Activated B cell treated with CpG ODN at 0.5 μM for 24 hours (primary cell): ENCODE measurements at places on chromosomes 3 and 15.

GRCh38 chr3:15207836-15208504 is 1.9 kb downstream of the CAPN7 start:
- H3K4me1 ChIP-seq, result peaks cover 21% of the 10 kb centered on the region
- no peak for DNase-seq
- H3K27me3 ChIP-seq, result no peaks in the 10 kb centered on the region
- no peak overlapping the region for H3K27ac ChIP-seq
- H3K4me3 ChIP-seq, result peak overlapping the region; percentile 56

DNA sequence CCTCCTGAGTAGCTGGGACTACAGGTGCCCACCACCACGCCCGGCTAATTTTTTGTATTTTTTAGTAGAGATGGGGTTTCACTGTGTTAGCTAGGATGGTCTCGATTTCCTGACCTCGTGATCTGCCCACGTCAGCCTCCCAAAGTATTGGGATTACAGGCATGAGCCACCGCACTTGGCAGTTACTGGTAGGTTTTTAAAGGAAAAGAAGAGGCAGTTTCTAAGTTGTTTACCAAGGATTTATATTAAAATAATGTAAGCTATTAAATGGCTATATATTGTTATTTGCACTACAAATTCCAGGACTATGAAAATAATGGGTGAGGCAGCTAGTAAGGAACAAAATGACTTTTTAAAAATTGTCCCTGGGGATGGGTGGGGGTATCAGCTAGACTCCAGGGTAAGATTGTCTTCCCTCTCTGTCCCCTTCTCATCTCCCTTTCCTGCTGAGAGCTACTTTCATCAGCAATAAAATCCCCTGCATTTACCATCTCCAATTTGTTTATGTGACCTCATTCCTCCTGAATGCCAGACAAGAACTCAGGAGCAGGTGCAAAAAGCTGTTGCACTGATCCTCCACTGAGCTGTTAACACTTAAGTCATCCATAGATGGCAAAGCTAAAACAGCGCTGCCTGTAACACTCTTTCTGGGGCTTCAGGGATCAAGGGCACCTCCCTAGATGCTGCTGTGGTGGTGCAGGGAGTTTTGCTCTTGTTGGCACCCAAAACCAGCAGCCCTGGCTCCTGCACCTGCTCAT is 165.2 kb downstream of the ZPLD1 start:
- no peak overlapping the region for H3K4me3 ChIP-seq
- H3K36me3 ChIP-seq, result no peaks in the 10 kb centered on the region
- no peaks in the 10 kb centered on the region for H3K4me1 ChIP-seq

DNA sequence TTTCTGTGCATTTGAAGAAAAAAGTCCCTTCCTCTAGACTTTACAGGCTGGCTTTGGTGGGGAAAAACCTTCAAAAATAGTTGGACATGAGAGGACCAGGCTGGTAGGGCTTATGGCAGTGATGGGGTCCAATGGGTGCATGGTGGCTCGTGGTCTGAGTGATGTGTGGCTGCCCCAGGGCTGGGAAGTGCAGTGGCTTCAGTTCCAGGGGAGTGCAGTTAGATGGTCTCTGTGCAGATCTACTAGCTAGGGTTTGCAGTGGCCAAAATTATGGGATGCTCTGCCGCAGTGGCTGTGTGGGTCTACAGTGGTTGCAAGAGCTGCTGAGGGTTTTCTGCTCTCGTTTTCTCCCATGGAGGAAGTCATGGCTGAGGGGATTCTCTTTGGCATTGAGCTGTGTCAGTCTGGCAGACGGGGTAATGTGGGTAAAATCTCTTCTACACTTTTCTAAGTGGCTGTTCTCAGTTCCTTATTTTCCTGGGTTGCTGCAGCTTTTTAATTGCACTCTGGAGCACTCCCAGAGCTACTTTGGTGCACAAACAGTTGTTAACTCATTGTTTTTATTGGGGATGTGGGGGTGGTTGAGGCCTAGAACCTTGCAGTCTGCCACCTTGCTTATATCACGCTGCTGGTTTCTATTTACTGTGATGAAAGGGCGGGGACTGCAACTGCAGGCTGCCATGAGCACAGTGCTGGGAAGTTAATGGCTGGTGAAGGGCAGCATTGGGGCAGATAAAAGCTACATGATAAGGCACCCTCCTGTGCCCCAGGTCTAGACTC is 1324.6 kb downstream of the NSUN3 start:
- H3K4me3 ChIP-seq, result no peak overlapping the region
- H3K4me1 ChIP-seq, result no peaks in the 10 kb centered on the region
- H3K36me3 ChIP-seq, result no peaks in the 10 kb centered on the region
- no peak for DNase-seq
- no peaks in the 10 kb centered on the region for H3K27me3 ChIP-seq

DNA sequence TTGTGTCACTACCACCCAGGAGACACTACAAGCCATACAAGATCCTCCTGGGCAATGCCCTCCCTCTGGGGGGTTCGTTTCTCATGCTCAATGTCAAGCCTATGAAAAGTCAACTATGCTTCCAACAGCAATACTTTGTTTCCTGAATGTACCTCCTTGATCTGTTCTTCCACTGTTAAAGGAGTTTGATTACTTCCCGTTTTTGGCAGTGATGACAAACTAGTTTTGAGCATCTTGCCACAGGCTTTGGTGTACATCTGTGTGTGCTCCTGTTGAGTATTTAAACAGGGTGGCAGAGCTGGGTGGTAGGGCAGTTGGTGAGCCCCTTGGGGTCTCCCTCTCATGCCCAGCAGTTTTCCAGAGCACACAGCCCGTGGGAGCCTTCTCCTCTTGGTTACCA is 81.4 kb downstream of the IL12A start:
- no peaks in the 10 kb centered on the region for H3K36me3 ChIP-seq
- no peaks in the 10 kb centered on the region for H3K4me1 ChIP-seq
- no peak for DNase-seq
- H3K27me3 ChIP-seq, result peaks cover 2% of the 10 kb centered on the region
- no peak overlapping the region for H3K27ac ChIP-seq
